ENCODE measurements at places on chromosomes 4 and X.

DNA sequence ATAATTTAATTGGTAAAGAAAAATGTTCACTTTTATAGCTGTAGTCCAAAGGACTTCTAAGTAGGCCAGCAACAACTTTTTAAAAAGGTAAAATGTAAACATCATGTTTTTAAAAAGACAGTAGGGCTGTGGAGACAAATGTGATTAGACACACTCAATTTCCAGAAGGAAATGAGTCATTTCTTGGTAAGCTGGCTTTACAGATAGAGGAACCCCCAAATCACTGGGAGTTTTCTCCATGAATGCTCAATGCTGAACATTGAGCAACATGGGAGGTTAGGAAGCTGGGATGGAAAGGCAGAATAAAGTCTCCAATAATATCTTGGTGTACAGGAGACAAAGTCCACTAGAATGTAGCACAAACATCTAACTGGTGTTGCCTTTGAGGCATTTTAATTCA, 121.3 kb downstream of the NWD2 start:
- DNase-seq, result no peak

- no peak for DNase-seq
These were observed 57.6 kb upstream of the RBPJ start for GRCh38 chr4:26263165-26263564.

- DNase-seq, result no peak
These were observed 58.6 kb downstream of the PALLD start for GRCh38 chr4:168555437-168555836.

GRCh38 chr4:83240379-83240875, 44.2 kb downstream of the COQ2 start:
- DNase-seq, result no peak

- DNase-seq, result no peak
These were observed 22.2 kb downstream of the IQCM start for GRCh38 chr4:149793459-149793858.

DNA sequence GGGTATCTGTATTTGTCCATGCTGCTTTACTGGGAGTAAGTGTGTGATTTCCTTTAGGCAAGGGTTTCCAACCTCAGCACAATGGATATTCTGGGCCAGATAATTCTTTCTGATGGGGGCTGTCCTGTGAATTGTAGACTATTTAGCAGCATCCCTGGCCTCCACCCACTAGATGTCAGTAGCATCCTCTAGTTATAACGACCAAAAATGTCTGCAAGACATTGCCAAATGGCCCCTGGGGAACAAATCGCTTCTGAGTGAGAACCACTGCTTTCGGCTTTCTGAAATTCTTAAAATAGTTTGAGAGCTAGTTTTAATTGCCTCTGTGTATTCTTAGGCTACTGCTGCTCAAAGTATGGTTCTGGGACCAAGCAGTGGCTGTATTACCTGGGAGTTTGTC, 81.2 kb upstream of the GPM6B start:
- DNase-seq, result no peak

- no peak for DNase-seq
These were observed 4.2 kb upstream of the NOCT start for GRCh38 chr4:139011225-139011950.

GRCh38 chr4:151408380-151408629, 671 bp upstream of the FHIP1A start:
- DNase-seq, result no peak

- DNase-seq, result no peak
These were observed 71.7 kb downstream of the NYX start for GRCh38 chrX:41518841-41519220.

DNA sequence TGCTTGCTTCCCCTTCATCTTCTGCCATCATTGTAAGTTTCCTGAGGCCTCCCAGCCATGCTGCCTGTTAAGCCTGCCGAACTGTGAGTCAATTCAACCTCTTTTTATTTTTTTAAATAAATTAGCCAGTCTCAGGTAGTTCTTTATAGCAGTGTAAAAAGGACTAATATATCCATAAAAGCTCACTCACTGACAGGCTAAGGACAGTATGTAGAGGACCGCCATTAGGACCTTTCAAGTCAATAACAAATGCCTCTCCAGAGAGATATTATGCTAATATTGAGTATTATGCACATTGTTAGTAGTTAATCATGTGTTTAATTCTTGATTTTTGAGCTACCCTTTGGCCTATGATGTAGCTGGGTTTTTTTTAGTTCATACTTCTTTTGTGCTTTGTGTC, 62.6 kb upstream of the GYPA start:
- no peak for DNase-seq

DNA sequence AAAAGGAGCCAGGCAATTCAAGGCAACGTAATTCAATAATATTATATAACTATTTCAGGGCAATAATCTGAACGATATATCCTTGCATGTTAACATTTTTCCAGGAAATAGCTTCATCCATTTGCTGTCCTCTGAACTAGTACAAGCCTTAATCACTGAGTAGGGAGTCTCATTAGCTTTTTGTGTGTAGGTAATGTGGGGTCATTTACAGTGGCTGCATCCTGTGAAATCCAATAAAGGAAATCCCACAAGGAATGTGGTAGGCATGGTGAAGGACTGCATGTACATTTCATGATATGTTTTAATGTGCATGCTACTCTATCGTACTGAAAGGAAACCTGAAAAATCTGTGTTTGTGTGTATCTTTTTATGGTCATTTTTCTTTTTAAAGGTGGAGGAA, 103.5 kb downstream of the SLC4A4 start:
- no peak for DNase-seq

DNA sequence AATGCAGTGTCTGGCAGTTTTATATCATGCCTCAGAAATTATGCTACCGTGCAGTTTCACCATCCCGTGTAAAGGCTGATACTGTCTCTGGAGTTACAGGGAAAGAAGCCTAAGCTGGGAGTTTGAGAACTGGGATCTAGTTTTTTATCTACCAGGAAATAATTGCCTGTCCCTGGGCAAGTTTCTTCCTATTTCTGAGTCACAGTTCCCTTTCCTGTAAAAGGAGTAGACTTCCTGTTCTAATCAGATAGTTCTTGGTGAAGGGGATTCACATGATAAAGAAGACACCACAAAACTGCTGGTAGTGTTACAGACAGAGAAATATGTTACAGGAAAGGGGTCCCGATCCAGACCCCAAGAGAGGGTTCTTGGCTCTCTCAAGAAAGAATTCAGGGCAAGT, 17.1 kb downstream of the HERC3 start:
- DNase-seq, result no peak

- no peak for DNase-seq
These were observed 37.2 kb downstream of the TBC1D9 start for GRCh38 chr4:140719022-140719421.

DNA sequence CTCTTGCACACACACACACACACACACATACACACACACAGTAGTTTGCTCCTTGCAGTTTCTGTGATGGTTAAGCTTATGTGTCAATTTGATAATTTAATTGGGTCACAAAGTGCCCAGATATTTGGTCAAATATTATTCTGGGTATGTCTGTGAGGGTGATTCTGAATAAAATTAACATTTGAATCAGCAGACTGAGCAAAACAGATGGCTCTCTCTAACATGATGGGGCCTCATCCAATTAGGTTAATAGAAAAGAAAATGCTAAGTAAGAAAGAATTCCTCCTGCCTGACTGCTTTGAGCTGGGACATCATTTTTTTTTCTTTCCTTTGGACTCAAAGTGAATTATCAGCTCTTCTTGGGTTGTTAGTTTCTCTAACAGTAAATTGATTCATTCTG, 191.2 kb upstream of the INTU start:
- peak; percentile 30 for DNase-seq

GRCh38 chrX:120269373-120270035, 18.9 kb downstream of the ZBTB33 start:
- no peak for DNase-seq

- no peak for DNase-seq
These were observed 134.1 kb upstream of the ELOVL6 start for GRCh38 chr4:110332483-110332882.

DNA sequence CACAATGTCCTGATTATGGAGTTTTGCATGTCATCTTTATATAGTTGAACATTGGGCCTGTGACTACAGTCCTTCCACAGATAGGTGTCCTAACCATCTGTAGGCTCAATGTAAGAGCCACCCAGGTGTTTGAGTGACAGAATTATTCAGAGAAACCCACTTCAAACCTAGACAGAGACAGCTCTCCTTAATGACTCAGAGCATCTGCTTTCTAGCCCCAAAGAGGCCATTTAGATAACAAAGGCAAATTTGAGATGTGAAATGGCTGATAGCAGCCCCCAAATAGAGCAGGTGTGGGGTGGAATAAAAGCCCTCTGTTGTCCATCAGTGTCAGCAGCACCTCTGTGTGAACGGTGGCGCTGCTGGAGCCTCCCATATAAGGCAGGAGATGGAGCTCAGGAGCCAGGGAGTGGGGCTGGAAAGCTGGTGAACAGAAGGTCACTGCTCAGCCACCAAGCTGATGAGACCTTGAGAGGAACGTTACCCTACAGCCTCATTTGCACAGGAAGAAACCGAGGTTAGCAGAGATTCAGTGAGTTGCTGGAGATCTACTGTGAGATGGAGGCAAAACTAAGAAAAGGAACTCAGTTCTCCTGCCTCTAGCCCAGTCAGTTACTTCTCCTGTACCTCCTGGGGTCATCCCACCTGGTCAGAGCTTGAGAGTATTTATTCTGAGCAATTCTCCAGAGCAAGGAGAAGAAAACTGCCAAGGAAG, 153.3 kb upstream of the LNX1 start:
- no peak for DNase-seq

GRCh38 chr4:8645753-8646124, 53.2 kb downstream of the CPZ start:
- DNase-seq, result no peak

DNA sequence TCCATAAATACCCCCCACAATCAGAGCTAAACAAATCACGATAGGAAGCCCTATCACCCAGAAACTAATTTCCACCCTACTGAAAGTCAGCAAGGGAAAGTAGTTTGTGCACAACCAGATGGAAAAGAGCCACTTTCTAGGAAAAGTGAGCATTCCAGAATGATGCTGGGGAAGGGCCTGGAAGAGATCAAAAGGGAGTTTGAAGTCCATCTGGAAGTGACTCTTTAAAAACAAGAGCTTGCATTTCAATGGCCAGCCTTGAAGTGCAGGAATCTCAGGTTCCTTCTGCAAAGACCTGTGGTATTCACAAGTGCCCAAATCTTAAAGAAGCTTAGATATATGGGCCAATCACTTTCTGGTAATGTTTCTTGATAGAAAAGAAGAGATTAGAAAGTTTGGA, 97.0 kb upstream of the LDB2 start:
- DNase-seq, result no peak

DNA sequence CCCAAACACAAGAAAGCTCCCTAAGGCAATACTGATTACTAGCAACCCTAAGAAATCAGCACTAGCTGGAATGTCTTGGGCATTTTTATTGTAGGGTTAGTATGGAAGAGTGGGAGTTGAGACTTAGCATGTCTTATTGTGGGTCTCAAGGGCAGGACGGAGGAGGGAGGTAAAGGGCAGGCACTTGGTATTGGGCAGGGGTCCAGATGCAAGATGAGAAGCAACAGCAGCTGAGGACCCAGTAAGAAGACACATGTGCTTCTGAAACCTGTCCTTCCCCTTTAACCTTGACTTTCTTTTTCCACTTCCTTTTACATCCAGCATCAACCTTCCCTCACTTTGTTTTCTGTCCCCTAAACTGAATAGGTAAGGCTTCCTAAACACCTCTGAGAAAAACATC, 37.4 kb downstream of the LARP7 start:
- no peak for DNase-seq

DNA sequence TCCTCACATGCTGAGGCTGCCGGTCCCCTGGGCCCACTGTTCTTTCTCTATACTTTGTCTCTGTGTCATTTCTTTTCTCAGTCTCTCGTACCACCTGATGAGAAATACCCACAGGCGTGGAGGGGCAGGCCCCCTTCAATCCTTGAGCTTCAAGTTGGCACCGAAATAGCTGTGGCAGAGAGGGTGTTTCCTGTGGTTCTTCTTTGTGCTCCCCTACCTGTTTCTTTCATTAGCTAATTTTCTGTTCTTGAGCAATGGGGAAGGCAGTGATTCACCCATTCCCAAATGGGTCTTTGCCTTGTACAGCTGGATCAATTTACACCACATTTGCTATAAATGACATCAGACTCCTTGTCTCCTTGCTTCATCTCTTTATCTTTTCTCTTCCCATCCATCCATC, 2.1 kb upstream of the CYSLTR1 start:
- no peak for DNase-seq

DNA sequence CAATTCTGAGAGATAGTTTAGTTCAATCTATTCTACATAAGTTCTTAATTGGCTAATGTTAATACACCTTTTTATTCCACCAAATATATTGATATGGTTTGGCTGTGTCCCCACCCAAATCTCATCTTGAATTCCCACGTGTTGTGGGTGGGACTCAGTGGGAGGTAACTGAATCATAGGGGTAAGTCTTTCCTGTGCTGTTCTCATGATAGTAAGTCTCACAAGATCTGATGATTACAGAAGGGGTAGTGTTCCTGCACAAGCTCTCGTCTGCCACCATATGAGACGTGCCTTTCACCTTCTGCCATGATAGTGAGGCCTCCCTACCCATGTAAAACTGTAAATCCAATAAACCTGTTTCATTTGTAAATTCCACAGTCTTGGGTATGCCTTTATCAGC, 11.3 kb downstream of the PPA2 start:
- no peak for DNase-seq

- no peak for DNase-seq
These were observed 11.7 kb upstream of the MAEA start for GRCh38 chr4:1277667-1278665.

GRCh38 chr4:75916091-75916661, 13.9 kb upstream of the PPEF2 start:
- DNase-seq, result no peak

DNA sequence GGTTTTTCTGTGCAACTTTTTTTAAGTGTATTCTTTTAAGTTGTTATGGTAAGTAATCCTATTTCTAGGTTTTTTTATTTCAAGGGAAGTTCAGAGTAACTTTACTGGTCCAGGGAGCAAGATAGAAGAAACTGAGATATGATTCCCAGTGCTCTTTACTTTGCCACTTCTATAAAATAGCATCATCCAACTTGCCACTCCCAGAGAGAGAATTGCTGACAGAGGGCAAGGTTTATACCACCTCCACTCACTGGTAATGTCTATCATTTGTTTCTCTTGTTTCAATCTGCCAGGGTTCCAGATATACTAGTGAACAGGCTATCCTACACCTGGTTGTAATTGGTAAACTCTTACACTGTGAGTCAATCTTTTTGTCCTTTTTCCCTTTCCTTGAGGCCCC, 3.5 kb upstream of the CLCN3 start:
- DNase-seq, result no peak

- no peak for DNase-seq
These were observed 402.7 kb downstream of the HNRNPD start for GRCh38 chr4:81971061-81971460.

- DNase-seq, result no peak
These were observed 483.5 kb downstream of the ARAP2 start for GRCh38 chr4:35760807-35761206.

All from DMS 273 treated with DMSO at 0.1 percent for 48 hours (cell line).